Caki2 (cell line): ENCODE measurements at places on chromosomes 11 and 22.
A peak's percentile ranks its signal among the peaks of the same experiment; 100 is the strongest.

- DNase-seq, result no peak
Observed at GRCh38 chr22:31244943-31245451, 32.9 kb downstream of the LIMK2 start.

DNA sequence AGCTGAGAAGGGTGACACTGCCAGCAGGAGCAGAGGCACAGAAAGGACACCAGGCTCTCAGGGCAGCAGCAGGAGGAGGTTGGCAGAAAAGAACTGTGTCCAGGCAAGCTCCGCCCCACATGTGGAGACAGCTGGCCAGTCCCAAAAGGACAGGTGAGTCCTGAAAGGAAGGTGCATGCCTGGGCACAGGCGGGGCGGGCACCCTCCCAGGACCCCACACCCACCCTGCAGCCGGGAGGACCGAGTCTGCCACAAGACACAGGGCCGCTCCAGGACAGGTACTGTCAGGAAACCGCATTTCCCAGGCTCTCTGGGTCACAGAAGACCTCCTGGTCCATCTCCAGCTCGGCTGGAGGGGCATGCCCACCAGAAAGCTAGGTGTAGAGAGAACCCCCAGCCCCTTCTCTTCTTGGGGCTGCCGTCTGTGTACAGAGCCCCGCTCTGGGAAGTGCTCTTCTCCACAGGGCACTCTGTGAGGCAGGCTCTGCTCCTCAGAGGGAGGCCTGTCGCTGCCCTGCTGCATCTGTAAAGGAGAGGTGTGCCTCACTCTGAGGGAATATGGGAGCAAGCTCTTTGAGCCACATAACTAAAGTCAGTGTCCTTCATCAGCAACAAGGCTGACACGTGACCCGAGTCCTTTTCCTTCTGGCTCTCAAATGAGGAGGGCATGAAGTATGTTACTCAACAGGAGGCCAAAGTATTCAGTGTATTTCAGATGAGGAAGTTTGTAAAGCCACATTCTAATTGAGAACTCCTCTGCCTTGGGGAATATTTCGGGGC is 50.5 kb downstream of the CLTCL1 start:
- DNase-seq, result no peak

DNA sequence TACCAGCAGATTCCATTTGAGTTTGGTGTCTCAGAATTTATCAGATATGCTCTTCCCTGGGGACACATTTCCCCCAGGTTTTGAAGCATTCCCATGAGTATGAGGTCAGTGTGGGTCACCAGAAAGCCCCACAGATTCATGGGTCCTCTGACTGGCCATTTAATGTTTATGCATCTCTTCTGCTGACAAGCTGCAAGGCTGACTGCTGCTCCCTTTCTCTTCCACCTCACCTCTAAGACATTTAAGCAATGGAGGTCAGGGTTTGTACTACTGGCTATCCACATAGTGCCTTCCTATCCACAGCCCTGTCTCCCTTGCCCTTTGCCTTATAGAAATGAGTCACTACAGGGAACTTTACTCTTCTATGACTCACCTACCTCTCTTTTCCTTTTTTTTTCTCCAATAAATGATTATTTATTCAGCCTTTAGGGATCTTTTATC is 106.0 kb upstream of the TIMP3 start:
- DNase-seq, result peak; percentile 73

GRCh38 chr11:93694109-93694508 is 32.6 kb downstream of the CEP295 start:
- DNase-seq, result no peak

- no peak for DNase-seq
Observed at GRCh38 chr11:65169164-65169641, 830 bp upstream of the SPDYC start.

DNA sequence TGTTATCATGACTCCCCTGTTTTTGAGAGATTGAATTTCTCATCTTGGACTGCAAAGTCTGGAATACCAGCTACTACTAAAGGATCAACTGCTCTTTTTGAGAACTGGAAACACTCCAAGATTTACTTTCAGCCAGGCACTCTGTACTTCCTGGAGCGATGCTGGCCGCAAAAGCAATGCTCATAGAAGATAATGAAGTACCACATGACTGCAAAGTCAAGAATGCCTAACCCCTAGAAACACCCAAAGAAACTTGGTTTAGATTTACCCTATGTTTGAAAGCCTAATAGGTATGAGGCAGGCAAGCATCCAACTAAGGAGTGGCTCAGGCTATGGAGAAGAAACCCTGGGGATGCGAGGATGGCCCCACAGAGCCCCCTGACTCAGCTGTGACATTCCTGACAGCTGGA is 47.7 kb upstream of the ARHGAP20 start:
- no peak for DNase-seq

GRCh38 chr22:41922940-41923594 is 3.5 kb downstream of the TNFRSF13C start:
- no peak for DNase-seq

- no peak for DNase-seq
Observed at GRCh38 chr11:69398529-69399492, 82.7 kb upstream of the LINC01488 start.

DNA sequence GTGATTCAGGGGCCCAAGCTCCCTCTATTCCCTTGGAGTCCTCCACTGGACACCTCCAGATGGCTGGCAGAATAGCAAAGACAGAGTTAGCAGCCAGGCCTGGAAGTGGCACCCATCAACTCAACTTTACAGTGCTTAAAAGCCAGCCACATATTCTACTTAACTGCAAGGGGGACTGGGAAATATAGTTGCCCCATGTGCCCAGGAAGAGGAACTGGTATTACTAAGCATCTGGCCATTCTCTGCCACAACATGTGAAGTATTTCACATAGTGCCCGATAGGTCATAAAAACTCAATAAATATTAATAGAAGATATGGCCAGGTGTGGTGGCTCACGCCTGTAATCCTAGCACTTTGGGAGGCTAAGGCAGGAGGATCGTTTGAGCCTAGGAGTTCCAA is 5.5 kb upstream of the IL10RA start:
- DNase-seq, result no peak
